GM19239 (cell line): ENCODE measurements at places on chromosomes 11 and 22.
A peak's percentile ranks its signal among the peaks of the same experiment; 100 is the strongest.

- no peak for DNase-seq
Measured at GRCh38 chr22:25824828-25825423, 82.9 kb downstream of the MYO18B start.

GRCh38 chr22:29331658-29332300, 16.3 kb upstream of the RASL10A start:
- no peak for DNase-seq

DNA sequence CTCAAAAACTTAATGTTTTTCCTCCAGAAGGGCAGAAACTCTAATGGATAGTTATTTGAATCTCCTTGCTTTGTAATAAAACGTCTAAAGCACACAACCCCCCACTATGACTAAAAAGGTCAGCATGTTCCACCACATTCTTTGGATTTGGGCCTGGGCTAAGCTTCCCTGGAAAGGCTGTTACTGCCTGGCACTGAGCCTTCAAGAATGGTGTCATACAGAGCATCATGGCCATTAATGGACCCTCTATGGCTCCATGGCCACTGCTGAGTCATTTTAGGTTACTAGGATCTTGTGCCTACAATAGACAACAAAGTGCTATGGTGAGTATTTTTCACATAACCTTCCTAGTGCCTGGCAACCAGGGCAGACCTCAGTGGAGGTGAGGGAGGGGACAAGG, 242.6 kb upstream of the FAT3 start:
- DNase-seq: no peak

DNA sequence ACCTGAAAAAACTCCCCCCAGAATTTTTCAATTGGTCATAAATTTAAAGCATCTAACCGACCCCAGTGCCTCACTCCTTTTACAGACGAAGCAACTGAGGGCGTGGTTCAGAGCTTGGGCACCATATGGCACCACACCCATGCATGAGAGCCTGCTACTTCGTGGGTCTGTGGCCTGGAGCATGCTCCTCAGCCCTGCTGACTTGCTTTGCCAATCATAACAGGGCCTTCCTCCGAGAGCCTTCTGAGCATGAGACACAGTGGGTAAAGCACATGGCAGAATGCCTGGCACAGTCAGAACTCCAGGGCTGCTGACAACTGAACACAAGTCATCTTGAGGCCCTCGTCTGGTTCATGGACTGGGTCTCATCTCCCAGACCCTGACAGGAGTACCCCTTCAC, 33.3 kb downstream of the HIRA start:
- DNase-seq: no peak

GRCh38 chr11:117978991-117979390, 7.2 kb upstream of the IL10RA start:
- no peak for DNase-seq

GRCh38 chr11:1128311-1129142, 29.2 kb upstream of the MUC5AC start:
- DNase-seq: no peak

DNA sequence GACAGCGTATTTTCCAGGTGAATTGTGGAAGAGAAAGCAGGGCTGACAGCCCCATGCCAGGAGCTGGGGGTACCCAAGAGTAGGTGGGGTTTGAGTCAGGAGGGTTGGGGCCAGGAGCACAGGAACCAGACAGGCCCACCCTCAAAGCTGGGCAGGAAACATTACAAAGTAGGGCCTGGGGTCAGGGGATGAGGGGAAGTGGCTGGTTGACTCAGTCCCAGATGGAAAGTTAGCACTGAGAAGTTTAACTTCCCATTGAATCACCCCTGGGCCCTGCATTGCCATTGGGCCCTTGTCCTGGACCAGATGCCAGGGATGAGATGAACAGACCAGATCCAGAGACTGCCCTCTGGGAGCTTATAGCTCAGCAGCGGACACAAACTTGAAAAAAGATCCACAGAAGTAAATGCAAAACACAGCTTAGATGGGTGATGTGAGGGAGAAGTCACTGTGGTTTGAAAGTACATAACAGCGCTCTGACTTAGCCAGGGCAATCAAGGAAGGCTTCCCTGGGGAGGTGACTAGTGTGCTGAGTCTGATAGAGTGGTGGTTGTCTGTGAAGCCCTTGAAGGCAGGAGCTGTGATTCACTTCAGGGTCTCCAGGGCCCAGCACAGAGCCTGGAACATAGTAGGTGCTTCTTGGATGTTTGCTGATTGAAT, 2.2 kb downstream of the MAFF start:
- DNase-seq: no peak

GRCh38 chr11:22884217-22884616, 23.9 kb upstream of the CCDC179 start:
- DNase-seq: no peak

GRCh38 chr11:93330446-93330984, at the start of gene DEUP1:
Gene DEUP1, plus strand, starts transcription at chr11:93330742. Its CDS starts 1,518 bp downstream, at chr11:93332260.
- no peak for DNase-seq

DNA sequence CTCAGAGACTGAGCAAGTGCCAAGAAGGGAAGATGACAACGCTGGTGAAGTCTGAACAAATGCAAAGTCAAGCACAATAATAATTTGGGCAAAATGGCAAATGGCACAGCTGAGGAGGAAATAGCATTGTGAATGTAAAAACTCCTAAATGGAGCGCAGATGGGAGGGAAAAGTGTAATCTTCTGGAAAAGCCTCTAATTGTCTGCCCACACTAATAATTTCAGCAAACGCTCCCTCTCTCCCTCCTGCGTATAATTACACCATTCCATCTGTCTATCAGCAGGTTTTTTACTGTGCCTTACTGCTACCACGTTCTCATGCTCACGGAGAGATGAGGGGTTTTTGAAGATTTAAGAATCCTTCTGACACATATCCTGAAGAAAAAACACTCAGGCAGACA, 302.6 kb downstream of the KIRREL3 start:
- no peak for DNase-seq

DNA sequence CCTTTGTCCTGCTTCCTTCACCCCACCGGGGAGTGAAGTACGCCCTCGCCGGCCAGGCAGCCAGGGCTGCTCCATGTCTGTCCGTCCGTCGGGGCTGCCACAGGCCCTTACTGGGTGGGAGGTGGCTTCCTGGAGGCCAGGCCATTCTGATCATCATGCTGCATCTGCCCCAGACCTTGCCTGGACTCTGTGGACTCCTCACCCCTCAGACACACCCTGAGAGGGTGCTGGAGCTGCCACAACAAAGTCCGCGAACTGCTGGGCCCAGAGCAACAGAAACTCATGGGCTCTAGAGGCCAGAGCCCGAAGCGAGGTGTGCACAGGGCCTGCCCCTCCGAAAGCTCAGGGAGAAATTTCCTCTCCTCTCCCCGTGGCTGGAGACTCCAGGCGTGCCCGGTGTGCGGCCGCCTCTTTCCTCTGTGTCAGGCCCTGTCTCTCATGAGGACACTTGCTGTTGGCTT, 124.2 kb downstream of the KCNQ1OT1 start:
- no peak for DNase-seq

DNA sequence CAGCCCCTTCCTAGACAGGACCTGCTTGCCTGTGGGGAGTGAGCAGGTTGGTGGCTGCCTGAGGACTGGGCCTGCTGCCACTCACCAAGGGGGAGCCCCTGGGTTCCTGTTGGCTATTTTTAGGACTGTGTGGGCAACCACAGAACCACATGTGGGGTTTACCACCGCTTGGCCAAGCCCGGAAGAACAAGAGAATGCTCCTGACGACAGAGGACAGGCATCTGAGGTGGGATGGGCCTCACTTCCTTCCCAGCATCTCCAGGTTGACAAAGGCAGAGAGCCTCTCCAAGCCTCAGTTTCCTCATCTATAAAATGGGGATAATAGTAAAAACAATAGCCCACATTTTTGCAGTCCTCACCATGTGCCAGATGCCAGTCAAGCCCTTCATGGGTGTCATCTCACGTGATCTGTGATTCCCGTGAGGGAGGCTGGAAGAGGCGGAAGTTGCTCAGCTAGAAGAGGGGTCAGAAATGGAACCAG, 43.6 kb downstream of the LRRC32 start:
- peak; percentile 51 for DNase-seq

- no peak for DNase-seq
Measured at GRCh38 chr11:14480716-14481115, 18.9 kb downstream of the COPB1 start.

DNA sequence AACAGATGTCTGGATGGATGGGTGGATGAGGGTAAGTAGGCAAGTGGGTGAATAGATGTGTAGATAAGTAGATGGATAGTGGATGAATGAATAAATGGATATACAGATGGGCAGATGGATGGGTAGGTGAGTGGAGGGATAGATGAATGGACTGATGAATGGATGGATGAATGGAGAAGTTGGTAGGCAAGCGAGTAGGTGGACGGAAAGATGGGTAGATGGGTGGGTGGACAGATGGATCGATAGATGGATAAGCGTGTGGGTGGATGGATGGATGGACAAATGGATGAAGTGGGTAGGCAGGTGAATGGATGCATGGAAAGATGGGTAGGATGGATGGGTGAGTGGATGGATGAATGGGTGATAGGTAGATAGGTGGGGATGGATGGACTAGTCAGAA, 393.2 kb downstream of the SHANK2 start:
- no peak for DNase-seq

DNA sequence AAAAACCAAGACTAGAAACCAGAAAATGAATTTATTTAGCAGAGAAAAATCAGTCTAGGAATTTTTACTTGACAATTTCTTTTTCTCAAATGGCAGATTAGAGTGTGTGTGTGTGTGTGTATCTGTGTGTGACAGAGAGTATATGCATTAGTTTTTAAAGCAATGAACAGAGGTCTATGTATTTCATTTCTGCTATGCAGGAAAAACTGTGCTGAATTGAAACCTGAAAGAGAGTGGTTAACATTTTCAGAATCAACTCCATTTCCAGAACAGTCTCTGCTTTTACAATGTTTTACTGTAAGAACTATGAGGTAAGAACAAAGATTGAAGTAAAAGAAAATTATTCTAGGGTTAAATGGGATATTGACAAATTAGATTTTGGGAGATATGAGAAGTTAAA, 114.8 kb downstream of the GRM5 start:
- DNase-seq: no peak

GRCh38 chr11:68223275-68223674, 10.2 kb upstream of the KMT5B start:
- DNase-seq: no peak

- DNase-seq: no peak
Measured at GRCh38 chr11:1308743-1309497, 512 bp downstream of the TOLLIP start.

DNA sequence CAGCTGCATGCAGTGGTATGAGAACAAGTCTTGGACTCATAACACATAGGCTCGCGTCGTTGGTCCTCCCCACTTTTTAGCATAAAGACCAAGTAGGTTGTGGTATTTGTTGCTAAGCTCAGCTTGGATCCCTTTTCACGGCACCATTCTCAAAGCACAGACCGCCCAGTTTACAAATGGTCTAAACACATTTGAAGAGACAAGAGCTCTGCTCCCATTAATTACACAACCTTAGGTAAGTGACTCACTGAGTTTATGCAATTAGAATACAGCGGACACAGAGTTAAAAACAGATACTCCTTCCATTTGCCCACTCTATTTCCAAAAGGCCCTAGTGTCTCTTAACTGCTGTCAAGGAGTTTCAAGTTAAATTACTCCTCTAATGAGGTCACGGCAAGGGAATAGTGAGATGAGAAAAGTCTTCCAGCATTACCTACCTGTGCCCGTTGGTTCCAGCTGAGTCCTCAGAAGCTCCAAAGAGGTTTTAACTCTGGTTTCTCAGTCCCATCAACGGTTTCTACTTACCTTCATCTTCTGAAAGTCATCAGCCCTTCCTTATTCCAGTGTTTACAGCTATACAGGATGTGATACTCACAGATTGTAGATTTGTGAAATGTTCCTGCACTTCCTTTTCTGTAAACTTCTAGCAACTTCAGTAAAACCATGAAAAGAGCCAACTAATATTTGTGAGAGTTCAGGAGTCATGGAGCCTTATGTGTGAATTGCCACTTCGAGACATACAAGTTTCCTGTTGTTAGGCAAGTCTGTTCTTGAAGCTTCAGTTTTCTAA, at the start of gene MS4A6A:
Gene MS4A6A (minus strand): TSS at position 543 of the 790 bp plus-strand sequence. CDS start 1,356 bp downstream, outside the sequence.
- DNase-seq: no peak

- no peak for DNase-seq
Measured at GRCh38 chr11:47437746-47438418, 11.1 kb downstream of the RAPSN start.

- no peak for DNase-seq
Measured at GRCh38 chr11:58059007-58059350, 28.2 kb downstream of the OR6Q1 start.

DNA sequence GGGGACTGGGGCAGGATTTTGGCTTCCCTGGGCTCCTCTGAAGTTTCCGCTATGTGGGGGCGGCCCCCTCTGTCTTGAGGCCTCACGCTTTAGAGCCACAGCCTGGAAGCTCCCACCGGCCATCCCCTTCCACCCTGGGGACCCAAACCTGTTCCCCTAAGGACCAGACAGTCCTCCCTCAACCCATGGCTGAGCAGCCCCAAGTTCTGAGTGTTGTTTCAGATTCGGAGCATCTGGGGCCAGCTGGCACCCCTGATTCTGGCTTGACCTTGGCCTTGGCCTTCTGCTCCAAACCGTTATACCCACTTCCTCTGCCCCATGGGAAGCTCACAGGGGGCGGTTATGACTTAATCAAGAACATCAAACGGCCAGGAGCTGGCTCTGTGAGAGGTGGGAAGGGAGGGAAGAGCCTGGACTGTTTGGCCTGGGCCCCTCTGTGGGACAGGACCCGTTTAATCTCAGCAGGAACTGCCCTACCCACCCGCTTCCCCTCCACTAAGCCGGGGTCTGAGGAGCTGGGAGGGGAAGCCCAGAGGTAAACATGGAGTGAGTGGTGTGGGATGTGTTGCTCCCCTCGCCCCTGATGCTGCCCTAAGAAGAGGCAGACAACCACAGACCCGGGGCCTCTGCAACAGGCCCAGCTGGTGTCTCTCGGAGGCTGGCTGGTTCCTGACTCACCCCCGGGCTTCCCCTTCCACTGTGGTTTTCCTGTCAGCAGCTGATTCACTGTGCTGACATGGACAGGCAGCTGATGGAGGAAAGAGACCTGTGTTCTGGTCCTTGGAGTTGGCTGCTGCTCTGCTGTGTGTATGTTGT, 3.4 kb downstream of the CD82 start:
- no peak for DNase-seq

DNA sequence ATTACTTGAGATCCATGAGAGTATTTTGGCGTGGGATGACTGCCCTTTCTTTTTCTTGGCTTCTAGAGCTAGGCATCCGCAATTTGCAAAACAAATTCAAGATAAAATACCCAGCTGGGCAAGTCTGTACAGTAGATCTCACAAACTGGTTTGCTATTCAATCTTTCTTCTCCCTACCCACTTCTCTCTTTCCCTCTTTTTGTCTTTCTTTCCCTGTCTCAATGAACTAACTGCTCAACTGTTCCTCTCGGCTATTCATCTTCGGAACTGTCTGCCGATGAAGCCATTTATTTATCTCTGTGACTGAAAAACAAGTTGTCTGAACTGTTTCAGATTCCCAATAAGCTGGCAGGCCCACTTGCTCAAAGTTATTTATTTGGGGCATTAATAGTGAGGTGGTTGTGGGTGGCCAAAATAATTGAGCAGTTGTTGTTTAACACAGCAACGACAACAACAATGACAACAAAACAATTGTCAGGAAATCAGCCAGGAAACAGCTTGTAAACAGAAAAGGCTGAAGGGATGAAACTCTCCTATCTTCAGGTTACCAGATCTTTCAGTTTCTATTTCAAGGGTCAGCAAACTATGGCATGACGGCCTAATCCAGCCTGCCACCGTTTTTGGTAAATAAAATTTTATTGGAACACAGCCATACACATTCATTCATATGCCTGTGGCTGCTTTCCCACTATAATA, 76.0 kb upstream of the MTMR2 start:
- no peak for DNase-seq

- no peak for DNase-seq
Measured at GRCh38 chr22:29722587-29722986, 2.8 kb downstream of the CABP7 start.

GRCh38 chr11:57274904-57275498, 38.0 kb upstream of the APLNR start:
- no peak for DNase-seq
